T-cell (primary cell): ENCODE measurements at places on chromosomes 7 and 10. TPM values are rescaled to one million over a fixed set of nuclear protein-coding genes. Genes with fewer than 3 reads are reported as not detected.
A peak's percentile ranks its signal among the peaks of the same experiment; 100 is the strongest.

DNA sequence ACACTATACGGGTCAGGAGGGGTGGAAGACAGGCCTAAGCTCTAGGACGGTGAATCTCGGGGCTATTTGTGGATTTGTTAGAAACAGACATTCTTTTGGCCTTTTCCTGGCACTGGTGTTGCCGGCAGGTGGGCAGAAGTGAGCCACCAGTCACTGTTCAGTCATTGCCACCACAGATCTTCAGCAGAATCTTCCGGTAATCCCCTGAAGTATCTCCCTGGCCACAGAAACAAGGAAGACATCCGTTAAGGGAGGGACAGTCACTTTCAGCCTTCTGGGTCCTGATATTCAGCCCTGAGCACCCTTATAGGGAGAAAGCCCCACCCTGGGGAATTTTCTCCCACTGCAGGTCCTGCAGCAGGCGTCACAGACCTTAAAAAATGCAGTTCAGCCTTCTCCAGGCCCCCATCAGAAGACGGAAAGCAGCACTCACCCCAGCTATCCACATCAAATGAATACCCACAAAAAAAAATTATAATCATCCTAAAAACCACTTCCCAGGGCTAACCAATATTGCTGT lies 23.2 kb downstream of the PLAC9 start:
- DNase-seq: no peak

- no peak for DNase-seq
Observed at GRCh38 chr7:3691478-3692158, 390.6 kb downstream of the SDK1 start.

DNA sequence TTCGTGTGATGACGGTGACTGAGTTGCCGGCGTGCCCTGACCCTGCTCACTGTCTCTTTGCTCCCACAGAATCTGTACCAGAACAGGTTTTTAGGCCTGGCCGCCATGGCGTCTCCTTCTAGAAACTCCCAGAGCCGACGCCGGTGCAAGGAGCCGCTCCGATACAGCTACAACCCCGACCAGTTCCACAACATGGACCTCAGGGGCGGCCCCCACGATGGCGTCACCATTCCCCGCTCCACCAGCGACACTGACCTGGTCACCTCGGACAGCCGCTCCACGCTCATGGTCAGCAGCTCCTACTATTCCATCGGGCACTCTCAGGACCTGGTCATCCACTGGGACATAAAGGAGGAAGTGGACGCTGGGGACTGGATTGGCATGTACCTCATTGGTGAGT lies 199.2 kb downstream of the HECW1 start:
- DNase-seq: no peak

GRCh38 chr7:4725014-4725849 lies 43.1 kb downstream of the FOXK1 start:
- DNase-seq: peak; percentile 39

DNA sequence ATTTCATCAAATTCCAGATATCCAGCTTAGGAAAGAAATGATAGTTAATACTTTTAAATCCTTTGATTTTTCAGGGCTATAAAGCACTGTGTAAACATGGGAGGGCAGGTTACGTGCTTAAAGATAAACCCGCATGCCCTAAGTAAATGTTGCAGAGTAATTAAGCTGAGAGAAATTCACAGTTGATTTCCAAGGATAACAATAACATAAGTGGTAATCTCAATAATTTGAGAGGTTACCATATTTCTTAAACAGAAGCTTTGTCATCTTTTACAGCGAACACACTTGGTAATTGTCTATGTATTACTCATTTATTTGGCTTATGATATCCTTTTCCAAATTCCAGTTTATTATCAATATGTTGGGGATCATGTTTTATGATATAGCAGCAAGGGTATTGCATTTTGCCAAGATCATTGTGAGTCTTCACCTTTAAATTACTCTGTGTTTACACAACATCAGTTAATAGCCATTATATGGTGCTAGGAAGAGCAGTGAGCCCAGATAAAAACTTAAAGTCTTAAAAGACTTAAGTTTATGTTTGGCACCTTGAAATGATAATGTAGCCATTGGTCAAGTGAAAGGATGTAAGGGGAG lies 15.4 kb downstream of the MGAM start:
- no peak for DNase-seq

- no peak for DNase-seq
Observed at GRCh38 chr10:97321032-97321803, 2.1 kb downstream of the FRAT1 start.

GRCh38 chr10:70442332-70442988 lies 979 bp upstream of the NODAL start:
- DNase-seq: no peak

DNA sequence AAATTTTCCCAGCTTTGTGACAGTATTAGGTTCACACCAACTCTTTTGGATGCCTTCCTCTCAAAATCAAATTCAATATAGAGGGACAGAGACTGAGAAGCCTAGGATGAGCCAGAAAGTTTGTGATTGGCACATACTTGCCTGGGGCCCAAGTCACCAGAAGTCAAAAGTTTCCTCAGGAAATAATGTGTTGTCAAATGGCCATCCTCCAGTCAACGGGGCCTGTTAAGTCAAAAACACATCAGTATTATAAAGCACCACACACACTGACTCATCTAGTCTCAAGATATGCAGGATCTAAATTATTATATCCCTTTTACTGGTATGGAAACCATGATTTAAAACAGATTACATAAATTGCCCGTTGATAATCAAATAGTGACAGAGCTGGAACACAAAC lies 158.1 kb downstream of the AHR start:
- DNase-seq: no peak

DNA sequence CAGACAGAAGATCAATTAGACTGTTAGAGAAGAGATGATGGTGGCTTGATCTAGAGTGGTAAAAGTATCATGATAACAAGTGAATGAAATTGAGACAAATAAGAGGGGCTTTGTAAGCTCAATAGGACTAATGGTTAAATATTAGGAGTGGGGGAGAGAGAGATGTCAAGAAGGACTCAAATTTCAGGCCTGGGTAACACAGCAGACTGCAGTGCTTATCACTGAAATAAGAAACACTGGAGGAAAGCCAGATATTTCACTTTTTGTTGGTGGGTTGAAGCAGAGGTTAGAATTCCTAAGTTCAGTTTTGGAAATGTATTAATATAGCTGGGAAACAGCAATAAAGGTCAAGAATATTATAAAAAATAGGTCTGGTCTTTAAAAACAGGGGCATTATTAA lies 74.6 kb downstream of the ORC5 start:
- no peak for DNase-seq

GRCh38 chr10:28719789-28720436 lies 42.6 kb downstream of the BAMBI start:
- DNase-seq: no peak

- DNase-seq: no peak
Observed at GRCh38 chr10:6738112-6738768, 158.2 kb upstream of the PRKCQ start.

GRCh38 chr7:75979759-75980429 lies 14.5 kb downstream of the TMEM120A start:
- DNase-seq: no peak

DNA sequence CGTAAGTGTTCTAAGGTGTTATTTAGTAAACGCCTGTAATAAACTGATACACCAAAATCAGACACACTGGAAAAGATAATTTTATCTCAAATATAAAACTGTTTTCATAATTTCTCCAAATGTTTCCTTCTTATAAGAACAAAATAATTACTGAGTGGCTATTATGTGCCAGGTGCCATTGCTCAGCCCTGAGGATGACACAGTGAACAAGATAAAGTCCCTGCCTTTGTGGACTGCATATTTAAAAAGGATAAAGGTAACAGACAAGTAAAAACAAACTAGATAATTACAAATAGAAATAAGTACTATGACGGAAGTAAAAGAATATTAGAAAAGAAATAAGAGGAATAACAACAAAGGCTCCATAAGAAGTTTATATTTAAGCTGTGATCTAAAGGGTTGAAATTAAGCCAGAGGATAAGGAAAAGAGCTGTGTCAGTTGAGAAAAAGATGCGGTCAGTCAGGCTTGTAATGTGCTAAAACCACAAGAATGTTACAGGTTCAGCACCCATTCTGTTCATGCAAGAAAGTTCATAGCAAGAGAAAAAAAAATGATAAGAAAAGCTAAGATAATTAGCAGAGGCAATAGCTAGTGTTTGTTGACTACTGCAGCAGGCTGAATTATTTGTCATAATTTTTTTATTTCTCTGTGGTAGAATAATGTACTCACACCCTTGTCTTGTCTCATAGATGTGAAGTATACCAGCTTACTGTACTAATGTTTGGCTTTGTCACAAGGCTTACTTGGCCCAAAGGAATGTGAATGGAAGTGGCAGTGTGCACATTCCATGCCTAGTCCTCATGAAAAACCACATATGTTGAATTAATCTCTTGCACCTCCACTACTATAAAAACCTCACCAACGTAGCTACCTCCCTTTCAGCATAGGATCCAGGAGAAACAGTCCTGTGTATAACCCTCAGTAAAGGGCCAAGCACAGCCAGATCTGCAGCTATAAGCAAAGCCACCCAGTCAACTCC lies 75.1 kb downstream of the CRPPA start:
- DNase-seq: peak; percentile 34

- no peak for DNase-seq
Observed at GRCh38 chr10:58674251-58674650, 161.6 kb downstream of the BICC1 start.

DNA sequence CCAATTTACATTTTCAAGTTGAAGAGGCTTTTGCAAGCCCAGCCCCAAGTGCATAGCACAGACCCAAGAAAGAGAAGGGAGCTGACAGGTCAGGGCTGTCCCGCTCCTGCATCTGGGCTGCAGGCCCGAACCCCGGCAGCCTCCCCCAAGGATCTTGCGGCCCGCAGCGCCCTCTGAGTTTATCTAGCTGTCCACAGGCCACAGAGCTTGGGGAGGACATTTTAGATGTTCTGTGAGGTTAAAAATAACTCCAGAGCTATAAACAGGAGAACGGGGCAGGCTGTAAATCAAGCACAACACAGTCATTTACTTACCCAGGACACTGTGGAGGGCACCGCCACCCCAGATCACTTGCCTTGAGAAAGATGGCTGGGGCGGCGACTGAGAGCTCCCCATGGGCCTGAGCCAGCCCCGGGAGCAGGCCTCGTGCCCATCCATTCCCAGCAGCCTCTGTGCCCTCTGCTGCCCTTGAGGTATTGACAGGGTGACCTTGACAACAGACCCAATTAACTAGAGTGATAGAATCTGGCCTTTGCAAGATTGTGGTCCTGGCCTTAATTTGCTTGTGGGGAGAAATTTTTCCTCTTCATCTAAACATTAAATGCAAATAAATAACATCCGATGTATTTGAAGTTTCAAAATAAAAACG lies 563.0 kb downstream of the TCERG1L start:
- no peak for DNase-seq

GRCh38 chr7:22799633-22800032 lies 23.0 kb downstream of the TOMM7 start:
- no peak for DNase-seq

DNA sequence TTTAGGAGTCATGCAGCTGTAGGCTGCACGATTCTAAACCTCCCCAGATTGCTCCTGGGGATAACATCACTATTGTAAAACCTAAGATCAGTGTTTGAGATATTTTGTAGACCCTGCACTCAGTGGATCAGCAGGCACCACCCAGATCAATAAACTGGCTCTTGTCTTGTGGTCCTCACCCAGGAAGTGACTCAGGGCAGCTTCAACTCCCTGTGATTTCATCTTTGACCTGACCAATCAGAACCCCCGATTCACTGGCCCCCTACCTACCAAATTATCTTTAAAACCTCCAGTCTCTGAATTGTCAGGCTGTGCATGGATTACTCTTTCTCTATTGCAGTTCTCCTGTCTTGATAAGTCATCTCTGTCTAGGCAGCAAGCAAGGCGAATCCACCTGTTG lies 25.7 kb downstream of the ARL5B start:
- DNase-seq: no peak

DNA sequence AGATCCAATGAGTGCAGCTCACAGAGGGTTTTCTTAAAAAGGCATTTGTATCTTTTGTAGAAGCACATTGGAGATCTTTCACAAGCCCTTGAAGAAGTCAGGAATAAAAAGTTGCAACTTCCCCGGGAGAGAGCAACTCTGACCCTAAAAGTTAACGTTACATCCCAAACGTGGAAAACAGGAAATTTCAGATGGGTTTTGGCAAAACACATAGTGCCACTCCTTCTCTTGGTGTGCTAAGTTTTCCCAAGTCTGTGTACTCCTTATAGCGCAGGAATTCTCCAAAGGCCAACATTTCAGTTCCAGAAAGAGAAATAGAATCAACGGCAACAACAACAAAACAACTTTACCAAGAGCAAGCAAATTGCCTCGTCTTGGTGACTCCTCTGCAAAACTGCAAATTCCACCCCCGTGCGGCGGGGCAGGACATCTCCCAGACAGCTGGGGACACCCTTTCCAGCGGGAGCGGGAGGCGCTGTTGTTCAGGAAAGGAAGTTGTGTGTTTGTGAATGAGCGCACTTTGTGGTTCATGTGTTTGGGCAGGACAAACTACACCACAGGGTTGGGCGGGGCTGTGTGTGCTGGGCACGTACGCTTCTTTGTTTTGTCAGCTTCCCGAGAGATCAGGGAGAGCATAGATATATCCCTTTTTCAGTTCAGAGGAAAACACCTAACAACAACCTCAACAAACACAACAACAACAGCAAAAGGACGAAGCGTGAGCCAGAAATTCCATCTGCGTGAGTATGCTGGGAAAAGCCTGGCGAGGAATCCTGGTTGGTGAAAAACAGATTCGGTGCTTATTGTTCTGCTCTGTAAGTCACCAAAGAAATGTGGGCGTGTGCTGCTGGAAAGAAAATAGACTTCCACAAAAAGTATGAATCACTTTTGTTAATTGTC lies 294.7 kb upstream of the PITRM1 start:
- DNase-seq: no peak

GRCh38 chr7:27424231-27424630 lies 181.6 kb downstream of the EVX1 start:
- DNase-seq: no peak

DNA sequence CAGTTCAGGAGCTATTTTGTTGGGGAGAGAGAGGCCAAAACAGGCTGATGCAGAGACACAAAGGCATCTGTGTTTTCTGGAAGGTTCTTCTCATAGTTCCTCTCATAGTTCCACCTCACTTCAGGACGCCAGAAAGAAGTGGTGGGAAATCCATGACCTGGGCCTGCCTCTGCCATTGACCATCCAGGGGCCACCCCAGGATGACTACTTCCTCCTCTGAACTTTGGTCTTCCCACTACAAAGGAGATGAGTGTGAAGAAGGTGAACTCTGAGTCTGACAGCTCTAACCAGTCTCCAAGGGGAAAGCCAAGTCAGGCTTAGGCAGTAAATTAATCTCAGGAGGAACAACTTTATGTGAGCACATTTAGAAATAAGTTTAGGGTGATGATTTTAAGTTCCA lies 175.8 kb upstream of the TCF7L2 start:
- DNase-seq: no peak

GRCh38 chr7:34327681-34328080 lies 330.3 kb upstream of the NPSR1 start:
- no peak for DNase-seq

The ZC3HAV1 gene
- 149 TPM for total RNA-seq

The CFTR gene
- total RNA-seq: not detected

The ECHDC3 gene
- 0.62 TPM for total RNA-seq

The MBL2 gene
- not detected for total RNA-seq

The NODAL gene
- not detected for total RNA-seq

The EDRF1 gene
- 44.7 TPM for total RNA-seq

The ARHGEF35 gene
- 0.98 TPM for total RNA-seq

The HSPA12A gene
- 0.26 TPM for total RNA-seq

The SYT15 gene
- 1.5 TPM for total RNA-seq

The ZNF365 gene
- total RNA-seq: 3.6 TPM

The GTF2IRD1 gene
- 6.9 TPM for total RNA-seq

The IFIT3 gene
- total RNA-seq: 2.3 TPM

The SYT15B gene
- total RNA-seq: not detected
